Stimulated activated CD4-positive, alpha-beta T cell treated with anti-CD3 and anti-CD28 coated beads, Interleukin-4, amount 100 ng/mL, for 48 hours (primary cell): ENCODE measurements at places on chromosomes 3 and 15.

DNA sequence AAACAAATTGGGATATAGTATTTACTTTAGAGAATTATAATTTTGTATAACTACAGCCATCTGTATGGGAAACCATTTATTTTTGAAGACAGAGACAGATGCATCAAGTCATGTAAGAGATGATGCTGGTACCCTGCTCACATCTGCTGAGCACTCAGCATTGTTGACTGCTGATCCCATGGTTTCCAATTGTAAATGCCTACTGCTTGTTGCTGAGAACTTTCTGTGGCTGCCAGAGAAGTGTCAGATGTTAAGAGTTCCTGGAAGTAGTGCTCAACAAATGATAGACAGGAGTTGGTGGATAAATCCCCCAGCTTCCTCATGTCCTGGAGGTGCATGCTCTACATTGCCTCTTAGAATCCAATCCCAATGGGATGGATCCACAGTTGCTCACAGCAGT, 167.1 kb downstream of the OXSM start:
- DNase-seq = no peak

DNA sequence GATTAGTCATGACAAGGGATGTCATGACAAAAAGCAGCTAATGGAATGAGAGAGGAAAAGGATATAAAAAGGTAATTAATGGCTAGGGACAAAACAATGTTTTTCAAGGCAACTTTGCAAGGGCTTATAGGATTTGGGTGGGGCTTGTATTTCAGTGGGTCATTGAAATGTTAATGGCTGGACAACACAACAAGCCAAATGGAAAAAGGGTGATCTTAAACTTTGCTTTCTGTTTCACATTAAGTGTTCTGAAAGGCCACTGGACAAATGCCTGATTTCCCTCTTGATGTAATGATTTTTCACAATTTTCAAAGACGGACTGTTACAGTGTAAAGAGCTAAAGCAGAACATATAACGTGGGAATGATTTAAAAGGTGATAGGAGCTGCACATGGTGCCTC, 345.0 kb downstream of the TUSC7 start:
- DNase-seq = no peak

DNA sequence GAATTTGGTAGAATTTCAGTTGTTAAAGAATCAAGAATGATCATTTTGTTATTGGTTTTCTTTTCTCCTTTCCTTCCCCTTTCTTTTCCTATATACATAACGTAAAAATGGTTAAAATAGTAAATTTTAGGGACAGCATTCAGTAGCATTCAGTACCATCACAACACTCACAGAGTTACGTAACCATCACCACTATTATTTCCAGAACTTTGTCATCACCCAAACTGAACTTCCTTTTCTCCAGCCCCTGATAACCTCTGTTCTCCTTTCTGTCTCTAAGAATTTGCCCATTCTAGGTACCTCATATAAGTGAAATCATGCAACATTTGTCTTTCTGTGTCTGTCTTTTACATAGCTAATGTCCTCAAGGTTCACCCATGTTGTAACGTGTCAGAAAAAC, 165.3 kb downstream of the AKAP13 start:
- DNase-seq = no peak

DNA sequence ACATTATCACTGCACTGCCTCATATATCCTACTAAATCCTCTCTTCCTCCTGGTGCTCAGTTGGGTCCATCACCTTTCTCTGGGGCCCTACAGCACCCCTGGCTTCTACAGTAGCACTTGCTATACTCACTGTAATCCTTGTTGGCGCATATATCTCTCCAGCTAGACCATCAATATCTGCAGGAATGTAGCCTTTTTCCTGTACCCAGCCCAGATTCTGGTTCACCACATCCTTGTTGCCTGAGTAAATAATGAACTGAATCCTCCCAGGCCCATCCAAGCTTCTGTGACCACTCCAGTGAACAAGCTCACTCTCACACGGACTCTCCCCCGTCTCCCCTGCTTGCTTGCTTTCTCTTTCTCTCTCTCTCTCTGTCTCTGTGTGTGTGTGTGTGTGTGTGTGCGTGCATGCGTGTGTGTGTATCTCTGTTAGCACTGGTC, 62.5 kb upstream of the LIPC start:
- DNase-seq = no peak

- no peak for DNase-seq
These were observed 502.1 kb downstream of the ZBBX start for GRCh38 chr3:166877971-166878370.

DNA sequence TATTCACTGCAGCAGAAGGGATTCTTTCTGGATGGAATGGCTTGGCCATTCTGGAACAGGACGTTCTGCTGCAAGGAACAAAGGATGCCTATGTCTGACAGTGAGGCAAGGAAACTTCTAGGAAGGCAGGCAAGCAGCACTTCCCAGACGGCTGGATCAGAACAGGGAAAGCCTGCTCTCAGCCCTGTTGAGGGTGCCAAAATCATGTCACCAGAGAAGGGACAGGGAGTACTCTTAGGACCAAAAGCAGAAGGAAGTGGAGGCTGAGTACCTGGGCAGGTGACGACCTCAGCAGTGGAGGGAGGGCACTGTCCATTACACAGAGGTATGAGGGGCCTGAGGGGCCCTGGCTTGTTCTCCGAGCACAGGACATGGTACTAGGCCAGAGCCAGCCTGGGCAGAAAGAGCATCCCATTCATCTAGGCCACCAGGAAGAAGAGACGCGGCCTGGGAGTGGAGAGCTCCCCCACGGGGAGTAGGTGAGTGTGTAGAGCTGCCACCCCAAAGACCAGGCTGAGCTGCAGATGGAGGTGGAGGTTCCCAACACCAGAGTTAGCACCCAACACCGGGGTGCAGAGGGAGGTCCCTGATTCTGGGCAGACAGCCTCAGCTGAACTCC, 9.6 kb downstream of the KLF15 start:
- DNase-seq = no peak

- DNase-seq = no peak
These were observed 9.9 kb upstream of the RFT1 start for GRCh38 chr3:53139906-53140846.

- DNase-seq = no peak
These were observed 51.9 kb upstream of the ADAMTSL3 start for GRCh38 chr15:83602021-83602420.

GRCh38 chr3:39460677-39461076, 6.8 kb upstream of the MOBP start:
- DNase-seq = no peak

DNA sequence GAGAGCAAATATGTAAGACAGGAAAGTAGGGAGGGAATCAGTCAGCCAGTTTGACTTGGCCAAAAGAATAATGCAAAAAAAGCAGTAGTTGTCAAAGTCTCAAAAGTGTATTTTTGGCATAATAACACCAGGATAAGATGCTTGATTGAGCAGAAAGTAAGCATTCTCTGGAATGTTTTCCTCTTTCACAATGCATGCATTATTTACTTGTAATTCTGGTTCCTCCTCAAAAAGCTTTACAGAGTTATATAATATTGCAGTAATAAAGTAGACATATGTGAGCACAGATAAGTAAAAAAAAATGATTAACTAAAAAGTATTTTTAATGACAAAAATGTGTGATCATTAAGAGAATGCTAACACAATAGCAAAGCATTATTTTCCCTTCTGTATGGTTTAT, 285.9 kb upstream of the BCHE start:
- DNase-seq = no peak

DNA sequence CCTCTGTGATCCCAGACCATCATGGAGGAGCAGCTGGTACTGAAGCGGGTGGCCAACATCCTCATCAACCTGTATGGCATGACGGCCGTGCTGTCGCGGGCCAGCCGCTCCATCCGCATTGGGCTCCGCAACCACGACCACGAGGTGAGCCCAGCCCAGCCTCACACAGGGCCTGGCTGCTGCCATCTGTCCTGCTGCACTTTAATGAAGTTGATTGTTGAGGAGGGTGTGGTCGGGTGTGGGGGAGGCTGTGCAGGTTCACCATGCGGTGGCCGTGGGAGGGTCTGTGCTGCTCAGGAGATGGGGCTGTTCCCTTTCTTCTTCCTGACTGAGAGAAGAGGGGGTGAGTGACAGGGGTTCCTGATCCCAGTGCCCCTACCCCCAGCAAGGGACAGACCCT, 30.6 kb downstream of the ACAD9 start:
- DNase-seq = no peak

- DNase-seq = no peak
These were observed 23.3 kb upstream of the FSTL1 start for GRCh38 chr3:120473896-120474675.

DNA sequence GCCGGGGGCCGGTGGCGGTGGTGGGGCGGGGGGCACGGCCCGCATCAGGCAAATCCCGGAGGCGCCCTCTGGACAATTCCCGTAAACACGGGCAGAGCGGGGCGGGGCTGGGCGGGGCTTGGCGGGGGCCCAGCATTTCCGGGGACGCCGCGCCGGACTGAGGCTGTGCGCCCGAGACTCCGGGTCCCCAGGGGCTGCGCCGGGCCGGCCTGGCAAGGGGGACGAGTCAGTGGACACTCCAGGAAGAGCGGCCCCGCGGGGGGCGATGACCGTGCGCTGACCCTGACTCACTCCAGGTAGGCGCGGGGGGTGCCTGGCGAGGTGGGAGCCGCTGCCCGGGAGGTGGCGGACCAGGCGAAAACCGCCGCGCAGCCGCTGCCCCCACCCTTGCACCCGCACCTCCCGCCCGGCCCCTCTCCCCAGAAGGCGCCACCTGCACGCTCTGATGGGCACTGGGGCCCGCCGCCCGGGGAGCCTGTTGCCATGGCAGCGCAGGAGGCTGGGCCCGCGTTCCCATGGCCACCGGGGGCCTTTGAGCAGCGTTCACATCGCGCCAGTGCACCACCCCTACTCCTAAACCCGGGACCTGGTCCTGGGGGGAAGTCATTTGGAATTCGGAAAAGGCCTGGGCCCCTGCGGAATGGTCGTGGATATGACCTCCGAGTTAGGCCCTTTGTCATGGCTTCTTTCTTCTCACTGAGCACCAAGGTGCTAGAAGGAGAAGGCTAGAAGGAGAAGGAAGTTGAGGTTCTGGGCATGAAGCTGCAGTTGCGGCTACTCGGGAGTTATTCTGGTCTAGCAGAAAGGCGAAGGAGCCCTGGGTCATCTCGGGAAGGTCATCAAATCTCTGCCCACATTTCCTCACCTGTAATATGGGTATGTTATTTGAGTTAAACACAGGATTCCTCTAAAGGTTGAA, 16.1 kb upstream of the SEMA4B start:
- no peak for DNase-seq

GRCh38 chr15:78111788-78112187, 19.4 kb downstream of the SH2D7 start:
- DNase-seq = no peak

- DNase-seq = no peak
These were observed 239.7 kb upstream of the BHLHE40 start for GRCh38 chr3:4739289-4740236.

GRCh38 chr3:127822682-127823425, 539 bp upstream of the MGLL start:
- no peak for DNase-seq

DNA sequence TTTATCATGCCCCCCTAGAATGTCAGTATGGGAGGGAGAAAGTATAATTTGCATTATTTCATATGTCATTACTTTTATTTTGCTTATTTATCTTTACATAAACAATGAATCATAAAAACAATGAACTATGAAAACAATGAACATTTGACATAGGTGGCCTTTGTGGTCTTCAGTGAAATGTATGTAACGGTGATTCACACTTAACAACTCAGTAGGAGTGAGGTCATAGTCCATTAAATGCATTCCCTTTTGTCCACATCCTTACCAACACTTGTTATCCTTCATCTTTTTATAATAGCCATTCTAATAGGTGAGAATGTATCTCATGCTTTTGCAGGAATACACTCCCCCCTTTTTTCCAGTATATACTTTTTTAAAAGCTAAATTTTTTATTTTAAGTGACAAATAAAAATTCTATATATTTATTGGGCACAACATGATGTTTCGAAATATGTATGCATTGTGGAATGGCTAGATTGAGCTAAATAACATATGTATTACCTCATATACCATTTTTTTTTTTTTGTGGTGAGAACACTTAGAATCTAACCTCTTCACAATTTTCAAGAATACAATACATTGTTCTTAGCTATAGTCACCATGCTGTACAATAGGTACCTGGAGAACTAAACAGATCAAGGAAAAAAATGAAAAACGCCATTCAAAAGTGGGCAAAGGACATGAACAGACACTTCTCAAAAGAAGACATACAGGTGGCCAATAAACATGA, 189.5 kb downstream of the WDR72 start:
- DNase-seq = no peak

GRCh38 chr3:129046037-129046731, 14.4 kb upstream of the GP9 start:
- DNase-seq = no peak

DNA sequence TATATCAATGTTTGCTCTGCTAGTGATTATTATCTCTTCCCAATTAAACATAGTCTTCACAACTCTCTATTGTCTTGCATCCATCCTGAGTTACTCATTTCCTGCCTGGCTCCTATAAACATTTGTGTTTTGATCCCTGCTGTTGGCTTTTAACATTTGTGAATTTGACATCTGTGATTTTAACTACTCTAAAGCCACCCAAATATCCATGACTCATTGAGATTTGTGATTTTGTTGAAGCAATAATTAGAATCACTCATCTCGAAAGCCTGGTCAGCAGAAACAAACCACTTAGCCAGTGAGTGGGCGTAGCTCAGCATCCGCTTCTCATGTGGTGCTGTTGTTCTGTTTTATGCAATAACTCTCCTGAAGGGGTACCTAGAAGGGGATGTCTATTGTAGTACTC, 174.3 kb upstream of the ZBTB20 start:
- DNase-seq = no peak

- DNase-seq = no peak
These were observed 99.6 kb downstream of the NEDD4 start for GRCh38 chr15:55893852-55894251.

DNA sequence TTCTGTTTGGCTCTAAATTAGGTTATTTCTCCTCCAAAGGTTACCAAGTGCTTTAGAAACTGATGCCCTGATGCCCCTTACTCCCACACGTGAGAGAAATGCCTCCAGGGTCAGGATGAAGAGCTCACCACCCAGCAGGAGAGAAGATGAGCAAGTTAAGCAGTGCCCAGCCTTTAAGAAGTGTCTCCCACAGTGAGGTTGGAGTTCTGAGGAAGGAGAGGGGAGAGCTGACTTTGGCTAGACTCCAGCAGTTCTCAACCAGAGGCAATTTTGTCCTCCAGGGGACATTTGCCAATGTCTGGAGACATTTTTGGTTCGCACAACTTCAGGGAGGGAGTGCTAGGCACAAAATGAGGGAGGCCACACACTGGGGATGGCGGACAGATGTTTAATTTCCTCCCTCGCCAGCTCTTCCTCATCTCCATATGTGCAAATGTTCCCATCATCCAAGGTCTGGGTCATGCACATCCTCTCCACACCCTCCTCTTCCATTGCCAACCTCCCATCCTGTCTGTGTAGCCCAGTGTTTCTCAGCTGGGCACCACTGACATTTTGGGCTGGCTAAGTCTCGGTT, 50.6 kb upstream of the SLC7A14 start:
- no peak for DNase-seq

DNA sequence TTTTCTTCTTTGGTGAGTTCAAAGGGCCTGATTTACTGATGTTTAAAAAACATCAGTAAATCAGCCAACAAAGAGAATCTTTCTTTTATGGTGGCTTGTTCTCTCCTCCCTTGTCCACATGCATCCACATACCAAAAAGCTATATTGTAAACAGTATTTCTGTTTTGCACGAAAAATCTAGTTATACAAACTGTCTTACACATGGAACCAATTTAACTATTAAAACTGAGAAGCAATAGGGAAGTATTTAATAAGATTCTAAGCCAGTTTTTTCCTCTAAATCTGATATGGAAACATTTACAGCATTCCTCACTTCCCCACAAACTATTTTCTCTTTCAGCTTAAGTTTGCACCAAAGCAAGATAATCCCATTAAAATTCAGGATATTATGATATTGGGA, 110.8 kb upstream of the ICE2 start:
- DNase-seq = no peak
